Spinal cord (tissue), 10 donors: ENCODE measurements at places on chromosomes 2 and 18.
A peak's percentile ranks its signal among the peaks of the same experiment; 100 is the strongest.

GRCh38 chr2:72362733-72363132 lies 215.1 kb upstream of the CYP26B1 start:
- no peak for DNase-seq

GRCh38 chr2:236333417-236334121 lies 69.4 kb upstream of the ASB18 start:
- no peak for DNase-seq

- no peak for DNase-seq
These were observed 135.6 kb downstream of the ARHGAP15 start for GRCh38 chr2:143264851-143265250.

DNA sequence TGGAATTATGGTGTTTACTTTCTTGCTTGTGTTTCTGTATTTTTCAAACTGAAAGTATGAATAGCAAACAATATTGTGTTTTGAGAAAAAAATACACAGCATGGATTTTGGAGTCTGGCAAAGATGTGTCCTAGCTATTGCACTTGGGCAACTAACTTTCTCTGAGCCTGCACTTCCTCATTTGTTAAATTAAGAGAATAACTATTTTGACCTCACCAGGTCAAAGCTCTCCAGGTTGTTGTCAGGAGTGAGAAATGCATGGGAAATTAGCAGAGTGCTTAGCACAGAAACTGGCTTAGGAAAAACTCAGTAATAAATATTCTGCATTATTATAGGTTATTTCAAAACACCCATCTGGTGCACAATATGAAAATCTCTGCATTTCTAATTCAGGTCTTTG lies 28.2 kb downstream of the LYPD1 start:
- DNase-seq, result no peak

- no peak for DNase-seq
These were observed 88.7 kb upstream of the WDSUB1 start for GRCh38 chr2:159375241-159375640.

- DNase-seq, result no peak
These were observed 43.7 kb downstream of the FIGN start for GRCh38 chr2:163692081-163692480.

DNA sequence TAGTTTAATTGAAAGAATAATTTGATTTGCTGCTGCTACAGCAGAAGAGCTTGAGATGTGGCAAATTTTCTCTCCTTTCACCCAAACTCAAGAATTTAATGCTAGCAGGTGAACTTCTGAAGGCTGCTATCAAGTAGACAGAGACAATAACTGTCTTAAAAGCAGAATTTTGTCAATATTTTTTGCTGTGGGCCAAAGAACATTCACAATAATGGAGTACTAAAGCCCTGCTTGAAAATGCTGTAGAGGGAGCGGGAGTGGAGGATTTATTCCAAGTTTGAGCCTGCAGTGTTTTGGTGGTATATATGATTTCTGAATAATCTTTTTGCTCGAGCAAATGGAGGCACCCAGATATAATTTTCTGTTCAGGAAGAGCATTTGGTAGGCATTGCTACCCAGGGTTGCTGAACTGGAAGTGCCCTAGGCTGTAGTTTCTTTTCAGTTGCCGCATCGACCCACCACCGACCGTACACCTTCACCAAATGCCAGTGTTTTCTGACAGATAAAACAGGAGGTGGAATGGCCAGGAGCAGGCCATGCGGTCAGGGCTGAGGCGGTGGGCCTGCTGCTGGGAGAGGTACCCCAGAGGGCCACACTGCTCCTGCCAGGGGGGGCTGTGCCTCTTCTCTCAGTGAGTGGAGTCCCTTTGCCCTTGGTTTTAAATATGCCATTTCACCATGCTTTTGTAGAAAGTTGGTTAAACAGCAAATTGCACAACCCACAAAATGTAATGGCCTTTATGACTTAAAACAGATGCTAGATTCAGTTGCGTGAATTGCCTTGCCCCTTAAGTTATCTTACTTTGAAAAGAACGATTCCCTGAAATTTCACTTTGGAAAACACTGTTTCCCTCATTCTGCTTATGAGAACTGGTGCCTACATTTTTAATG lies 36.4 kb downstream of the TSHZ1 start:
- DNase-seq, result no peak

DNA sequence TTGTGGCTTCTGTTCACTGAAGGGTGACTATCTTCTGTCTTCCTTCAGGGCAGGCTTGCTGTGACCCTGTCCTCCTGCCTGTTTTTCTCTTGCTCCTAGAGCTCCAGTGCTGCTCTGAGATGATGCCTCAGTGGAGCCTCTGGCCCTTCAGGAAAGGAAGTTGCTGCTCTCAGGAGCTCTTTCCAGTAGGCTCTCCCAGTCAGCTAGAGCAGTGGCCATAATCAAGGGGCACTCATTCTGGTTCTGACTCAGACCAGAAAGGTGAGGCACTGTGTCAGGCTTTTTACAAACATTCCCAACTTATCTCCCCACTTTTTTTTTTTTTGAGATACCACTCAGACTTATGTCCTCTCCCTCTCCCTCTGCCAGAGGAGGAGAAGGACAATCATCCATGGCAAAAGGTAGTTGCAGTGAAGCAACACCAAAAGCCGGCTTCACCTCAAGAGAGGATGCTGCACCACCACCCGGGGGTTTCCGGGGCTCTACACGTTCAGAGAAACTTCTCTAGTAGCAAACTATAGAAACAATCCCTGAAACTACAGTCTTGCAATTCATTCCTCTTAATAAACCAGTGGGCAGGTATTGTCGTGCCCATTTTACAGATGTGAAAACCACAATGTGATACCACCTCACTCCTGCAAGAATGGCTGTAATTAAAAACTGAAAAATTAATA lies 115.4 kb downstream of the ACTR3 start:
- DNase-seq, result no peak

DNA sequence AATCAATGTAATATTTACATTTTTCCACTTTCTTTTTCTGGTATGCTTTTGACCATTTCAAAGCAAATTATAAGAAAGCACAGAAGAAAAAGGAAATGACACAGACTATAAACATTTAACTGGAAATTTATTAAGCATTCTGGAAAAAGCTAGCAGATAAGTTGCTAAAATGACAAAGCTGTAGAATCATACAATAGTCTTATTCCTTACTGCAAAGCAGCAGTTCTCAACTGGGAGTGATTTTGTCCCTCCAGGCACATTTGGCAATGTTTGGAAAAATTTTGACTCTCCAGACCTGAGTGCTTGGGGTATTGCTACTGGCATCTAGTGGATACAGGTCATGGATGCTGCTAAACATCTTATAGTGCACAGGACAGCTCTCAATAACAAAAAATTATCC lies 75.1 kb downstream of the MBD5 start:
- no peak for DNase-seq

- no peak for DNase-seq
These were observed 106.7 kb upstream of the KLHL14 start for GRCh38 chr18:32879497-32879896.

- peak; percentile 44 for DNase-seq
These were observed 22.2 kb downstream of the FAP start for GRCh38 chr2:162221064-162221463.

GRCh38 chr2:150630587-150631235 lies 143.2 kb upstream of the RND3 start:
- DNase-seq, result no peak

- DNase-seq, result no peak
These were observed 23.7 kb downstream of the FARP2 start for GRCh38 chr2:241379481-241380480.

DNA sequence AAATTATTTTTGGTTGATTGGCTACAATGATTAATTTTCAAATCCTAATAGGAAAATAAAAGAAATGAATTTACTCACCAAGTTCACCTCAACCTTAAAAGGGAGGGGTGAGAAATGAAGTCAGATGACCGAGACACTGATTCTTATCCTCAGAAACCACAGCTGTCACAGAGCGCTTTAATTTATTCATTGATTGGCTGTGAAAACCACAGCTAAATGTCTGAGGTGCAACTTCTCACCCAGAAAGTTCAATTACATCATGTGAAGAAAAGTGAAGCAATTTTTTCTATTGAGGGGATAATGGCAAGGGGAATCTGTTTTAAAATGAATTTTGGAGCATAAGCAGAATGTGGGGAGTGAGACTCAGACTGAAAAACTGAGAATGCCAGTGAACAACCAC lies 128.4 kb downstream of the RNF152 start:
- no peak for DNase-seq

DNA sequence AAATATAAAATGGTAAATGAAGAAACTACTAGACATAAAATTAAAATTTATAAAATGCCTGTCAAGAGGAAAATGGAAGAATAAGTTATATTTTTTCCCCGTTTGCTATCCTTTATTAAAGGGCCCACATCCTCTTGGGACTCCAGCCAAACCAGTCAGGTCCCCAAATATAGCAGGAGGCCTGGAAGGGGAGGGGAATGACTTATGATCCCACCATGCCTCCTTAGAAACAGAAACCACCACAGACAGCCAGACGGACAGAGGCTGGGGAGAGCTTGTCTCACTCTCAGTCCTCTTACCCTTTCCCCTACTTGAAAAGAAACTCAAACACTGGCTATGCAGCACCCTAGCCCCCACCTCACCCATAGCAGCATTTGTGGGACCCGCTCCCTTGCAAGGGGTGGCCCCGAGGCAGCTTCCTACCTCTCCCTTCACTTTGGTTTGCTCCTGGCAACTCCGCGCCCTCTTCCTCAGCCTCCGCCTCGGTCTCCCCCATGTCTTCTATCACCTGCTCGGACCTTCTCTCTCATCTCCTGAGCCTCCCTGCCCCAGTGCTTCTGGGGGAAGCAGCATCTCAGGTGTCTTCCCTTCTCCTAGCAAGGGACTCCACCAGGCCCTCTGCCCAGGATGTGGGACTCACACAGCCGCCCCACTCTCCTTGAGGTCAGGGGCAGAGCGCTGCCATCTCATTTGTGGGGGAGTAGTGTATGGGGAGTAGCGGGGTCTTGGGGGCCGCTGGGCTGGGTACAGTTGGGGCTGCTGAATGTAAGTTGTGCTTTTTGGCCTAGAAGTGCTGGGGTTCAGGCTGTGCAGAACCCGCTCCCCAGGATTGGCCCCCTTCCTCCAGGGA lies 37.4 kb upstream of the ANKRD62 start:
- no peak for DNase-seq

- DNase-seq, result no peak
These were observed 284.7 kb downstream of the DCC start for GRCh38 chr18:52624702-52625101.

GRCh38 chr2:176653479-176654443 lies 384.5 kb downstream of the MTX2 start:
- DNase-seq, result no peak

DNA sequence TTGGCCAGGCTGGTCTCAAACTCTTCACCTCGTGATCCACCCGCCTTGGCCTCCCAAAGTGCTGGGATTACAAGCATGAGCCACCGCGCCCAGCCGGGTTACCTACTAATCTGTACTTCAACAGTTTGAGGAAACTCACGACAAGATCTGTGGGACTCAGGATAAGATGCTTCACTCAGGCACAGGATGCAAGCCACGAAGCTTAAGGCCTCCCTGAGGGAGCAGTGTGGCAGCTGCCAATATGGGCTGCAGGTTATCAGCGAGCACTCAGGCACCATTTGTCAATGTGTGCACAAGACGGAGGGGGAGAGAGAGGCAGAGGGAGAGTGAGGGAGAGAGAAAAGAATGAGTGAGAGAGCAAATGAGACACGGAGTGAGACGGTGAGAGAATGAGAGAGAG lies 173.6 kb upstream of the RAB6C start:
- no peak for DNase-seq
